Foreskin keratinocyte (primary cell): ENCODE measurements at places on chromosomes 12 and 14. TPM values are rescaled to one million over a fixed set of nuclear protein-coding genes. Genes with fewer than 3 reads are reported as not detected.

DNA sequence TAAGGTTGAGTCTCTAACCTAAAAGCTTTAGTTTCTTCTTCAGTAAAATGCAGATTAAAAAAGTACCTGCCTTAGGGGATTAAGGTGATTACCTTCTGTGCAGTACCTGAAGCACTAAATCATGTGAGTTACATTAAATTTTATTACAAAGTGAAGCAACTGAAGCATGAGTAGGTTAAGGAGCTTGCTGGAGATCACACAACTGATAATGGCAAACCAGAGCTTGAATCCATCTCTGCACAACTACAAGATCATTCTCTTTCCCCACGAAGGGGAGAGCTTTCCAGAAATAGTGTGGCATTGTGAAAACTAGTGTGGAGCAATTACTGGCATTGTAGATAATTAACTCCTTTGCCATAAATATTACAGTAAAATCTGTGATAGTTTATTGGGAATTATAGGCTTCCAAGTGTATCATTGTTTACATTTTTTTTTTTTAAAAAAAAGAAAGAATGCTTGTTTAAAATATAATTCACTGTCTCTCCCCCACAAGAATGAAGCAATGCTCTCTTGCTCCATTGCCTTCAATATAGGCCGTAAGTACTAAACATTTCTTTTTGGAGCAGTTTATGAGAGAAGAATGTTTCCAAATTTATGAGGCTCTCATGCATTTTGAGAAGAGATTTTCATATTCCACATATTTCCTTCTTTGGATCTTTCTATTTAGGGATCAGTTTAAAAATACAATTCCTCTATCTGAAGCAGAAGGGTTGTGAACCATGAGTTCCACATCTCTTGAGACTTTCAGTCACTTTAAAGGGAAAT is 20.5 kb downstream of the SLC38A2 start:
- DNase-seq = no peak

DNA sequence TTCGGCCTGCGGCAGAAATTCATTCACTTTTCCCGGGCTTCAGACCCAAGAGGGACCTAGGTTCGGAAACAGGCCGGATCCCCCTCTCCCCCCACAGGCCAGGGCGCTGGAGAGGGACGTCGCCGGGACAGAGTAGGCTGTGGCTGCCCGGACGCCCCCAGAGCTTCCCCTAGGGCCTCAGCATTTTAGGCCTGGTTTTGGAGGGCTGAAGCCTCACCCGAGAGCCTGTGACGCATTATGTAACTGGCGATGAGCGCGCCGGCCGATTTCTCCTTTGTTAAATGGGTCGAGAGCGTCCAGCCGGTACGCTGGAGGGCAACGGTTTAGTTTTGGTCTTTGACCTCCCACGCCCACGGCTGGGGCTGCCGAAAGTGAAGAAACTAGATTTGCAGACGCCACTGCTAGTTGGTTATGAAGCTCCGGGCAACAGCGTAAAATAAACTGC is 657 bp downstream of the PEBP1 start:
- peak; percentile 9 for DNase-seq

DNA sequence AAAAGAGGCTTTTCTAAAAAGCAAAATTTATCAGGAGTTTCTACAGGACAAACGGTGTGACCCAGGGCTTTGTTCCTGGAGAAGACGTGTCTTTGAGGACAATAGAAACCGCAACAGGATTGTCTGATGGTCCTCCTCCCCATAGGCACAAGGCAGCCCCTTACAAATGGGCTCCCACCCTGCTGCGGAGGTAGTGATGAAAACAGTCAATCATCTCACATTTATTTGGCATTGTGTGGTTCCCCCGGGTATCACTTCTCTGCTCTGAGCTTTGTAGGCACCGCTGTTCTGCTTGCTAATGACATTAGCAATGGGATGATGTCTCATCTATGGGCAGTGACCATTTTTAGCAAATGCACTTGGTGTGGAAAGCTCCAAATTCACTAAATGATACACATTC is 155.5 kb upstream of the TMPO start:
- DNase-seq = no peak

Gene DPPA3
- not detected in 2 replicates for total RNA-seq
